ENCODE measurements at places on chromosomes 4 and X. TPM values are rescaled to one million over a fixed set of nuclear protein-coding genes. Genes with fewer than 3 reads are reported as not detected.

The UFSP2 gene
- 26.7 TPM for total RNA-seq

The FGD1 gene
- 18.0 TPM for total RNA-seq

The FGF2 gene
- 23.9 TPM for total RNA-seq

The ADH1C gene
- not detected for total RNA-seq

The HDX gene
- total RNA-seq: 8.2 TPM

The DUX4 gene
- not detected for total RNA-seq

The PTPN13 gene
- 2.2 TPM for total RNA-seq

The CPXCR1 gene
- not detected for total RNA-seq

The ZAR1 gene
- not detected for total RNA-seq

The FRMPD4 gene
- not detected for total RNA-seq

The RAB33A gene
- 0.91 TPM for total RNA-seq

The ITM2A gene
- total RNA-seq: 3.9 TPM

The HS3ST1 gene
- total RNA-seq: 1.3 TPM

The NAA15 gene
- total RNA-seq: 57.0 TPM

The TMSB15A gene
- 6.7 TPM for total RNA-seq

The GPR50 gene
- total RNA-seq: not detected

The KLHL2 gene
- total RNA-seq: 22.1 TPM

The FANCB gene
- 7.9 TPM for total RNA-seq

The TRPC3 gene
- total RNA-seq: not detected

The CXCL1 gene
- 20.0 TPM for total RNA-seq

The RAB9B gene
- 0.55 TPM for total RNA-seq

The SULT1B1 gene
- 68.2 TPM for total RNA-seq

The LPAR4 gene
- 0.49 TPM for total RNA-seq
